Frontal cortex (tissue), 4 donors: ENCODE measurements at places on chromosomes 5 and 9. TPM values are rescaled to one million over a fixed set of nuclear protein-coding genes. Genes with fewer than 3 reads are reported as not detected.

Gene SLC6A7
- total RNA-seq = 2.9 TPM

Gene MLANA
- not detected for total RNA-seq

Gene SAP30L
- total RNA-seq = 17.9 TPM

Gene KIF4B
- total RNA-seq = 0.41 TPM

Gene HSPB3
- 6.9 TPM for total RNA-seq

Gene RLN1
- not detected for total RNA-seq

Gene SYNPO
- 3.7 TPM for total RNA-seq
